ENCODE measurements at places on chromosomes 16 and 17.

- no peak for DNase-seq
Observed at GRCh38 chr16:30414159-30414558, 6.8 kb downstream of the ZNF771 start.

- no peak for DNase-seq
Observed at GRCh38 chr17:18361837-18362697, 1.3 kb downstream of the SHMT1 start.

GRCh38 chr17:1078831-1079561, 82.1 kb downstream of the TIMM22 start:
- DNase-seq, result no peak

GRCh38 chr17:410543-411401, 58.2 kb upstream of the RPH3AL start:
- DNase-seq, result no peak

- DNase-seq, result no peak
Observed at GRCh38 chr17:68320311-68320865, 29.1 kb downstream of the ARSG start.

DNA sequence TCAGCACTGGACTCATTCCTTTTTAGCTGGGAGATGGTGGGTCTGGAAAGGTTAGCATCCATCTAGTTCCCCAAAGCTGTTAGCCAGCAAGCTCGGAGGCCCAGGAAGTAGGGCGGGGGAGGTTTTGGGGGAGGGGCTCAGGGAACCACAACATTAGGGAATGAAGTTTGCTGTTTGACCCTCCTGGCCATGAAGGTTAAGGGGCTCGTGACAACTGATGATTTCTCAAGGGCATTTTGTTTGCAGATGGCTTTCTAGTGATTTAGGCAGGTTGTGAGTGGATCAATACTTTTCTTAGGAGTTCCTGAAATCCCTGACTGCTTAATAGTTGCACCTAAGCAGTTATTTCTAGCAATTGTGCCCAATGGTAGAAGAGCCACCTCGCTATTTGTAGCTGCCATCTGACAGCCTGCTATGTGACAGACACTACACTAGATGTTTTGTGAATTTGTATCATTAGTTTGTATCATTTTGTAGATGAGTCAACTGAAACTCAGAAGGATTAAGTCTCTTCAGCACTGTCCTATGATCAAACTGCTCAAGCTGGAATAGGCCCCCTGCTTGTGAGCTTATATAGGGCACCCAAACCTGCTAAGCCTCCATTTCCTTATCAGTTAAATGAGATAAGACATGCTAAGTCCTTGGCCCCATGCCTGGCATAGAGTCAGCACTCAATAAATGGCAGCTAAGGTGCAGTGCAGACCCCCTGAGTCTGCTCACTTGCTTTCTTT, 146.4 kb downstream of the IRX3 start:
- DNase-seq, result peak; percentile 63

DNA sequence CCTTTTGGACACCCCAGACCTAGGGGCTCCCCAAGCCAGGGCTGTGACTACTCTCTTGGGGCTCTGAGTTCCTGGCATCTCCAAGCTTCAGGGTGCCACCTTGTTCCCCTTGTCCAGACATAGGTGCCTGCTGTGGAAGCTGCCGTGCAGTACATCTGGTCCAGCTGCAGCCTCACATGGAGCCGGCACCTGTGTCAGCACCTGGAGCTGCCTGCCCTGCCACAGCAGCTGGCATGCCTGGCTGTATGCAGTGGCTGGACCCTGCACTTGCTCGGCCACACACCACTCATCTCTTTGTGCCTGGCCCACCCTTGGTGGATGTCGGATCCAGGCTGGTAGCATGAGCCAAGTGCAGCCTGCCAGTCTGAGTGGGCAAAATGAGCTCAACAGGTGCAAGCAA, 775.8 kb downstream of the CDH11 start:
- no peak for DNase-seq

DNA sequence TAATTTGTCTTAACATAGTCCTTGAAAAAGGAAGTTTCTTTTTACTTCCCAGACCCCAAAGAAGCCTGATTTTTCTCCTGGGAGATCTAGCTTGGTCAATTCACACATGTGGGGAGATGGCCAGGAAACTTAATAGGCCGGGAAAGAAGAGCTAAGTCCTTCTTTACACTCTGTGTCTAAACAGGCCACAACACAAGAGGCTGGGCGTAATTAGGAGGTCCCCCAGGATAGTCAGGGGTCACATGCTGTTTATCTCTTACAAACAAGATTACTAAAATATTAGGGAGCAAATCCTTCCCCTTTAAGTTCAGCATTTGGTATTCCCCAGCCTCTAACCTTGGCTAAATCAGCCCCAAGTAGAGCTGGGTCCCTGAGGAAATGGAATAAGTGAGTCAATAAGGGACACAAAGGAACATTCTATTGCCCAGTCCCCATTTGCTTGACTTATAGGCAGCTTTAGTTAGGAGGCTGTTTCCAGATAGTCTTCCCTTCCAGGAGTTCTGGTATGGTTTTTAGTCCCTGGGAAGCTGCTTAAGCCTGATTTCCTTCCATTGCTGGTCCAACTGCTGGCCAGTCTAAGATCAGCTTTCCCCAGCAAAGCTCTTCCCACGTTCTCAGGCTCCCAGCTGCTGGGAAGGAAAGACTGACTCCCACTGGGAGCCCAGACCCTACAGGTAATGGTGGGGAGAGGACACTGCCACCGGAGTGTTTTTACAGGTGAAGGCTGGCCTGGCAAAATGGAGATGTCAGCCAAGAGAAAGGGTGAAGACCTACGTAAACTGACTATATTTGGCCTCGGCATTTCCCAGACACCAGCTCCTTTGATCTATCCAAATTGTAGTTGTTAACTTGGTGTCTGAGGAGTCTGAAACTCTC, 14.1 kb upstream of the HOXB9 start:
- no peak for DNase-seq

DNA sequence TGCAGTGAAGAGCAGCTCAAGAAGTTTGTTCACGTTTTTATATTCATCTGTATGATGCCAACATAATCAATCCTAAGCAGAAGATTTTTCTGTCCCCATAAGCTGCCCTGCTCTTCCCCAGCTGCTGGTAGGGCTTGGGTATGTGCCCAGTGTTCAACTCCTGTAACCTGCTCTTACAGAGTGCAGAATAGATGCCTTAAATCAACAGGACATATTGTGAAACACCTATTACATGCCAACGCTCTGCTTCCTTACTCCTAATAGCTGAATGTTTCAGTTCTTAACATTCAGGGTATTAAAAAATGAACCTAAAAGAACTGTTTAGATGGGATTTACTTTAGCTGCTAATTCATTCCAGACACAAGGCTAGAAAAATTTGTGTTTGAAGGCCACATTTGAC, 190.9 kb downstream of the HS3ST3A1 start:
- no peak for DNase-seq

- DNase-seq, result no peak
Observed at GRCh38 chr17:48510761-48511604, 19.8 kb downstream of the HOXB1 start.

DNA sequence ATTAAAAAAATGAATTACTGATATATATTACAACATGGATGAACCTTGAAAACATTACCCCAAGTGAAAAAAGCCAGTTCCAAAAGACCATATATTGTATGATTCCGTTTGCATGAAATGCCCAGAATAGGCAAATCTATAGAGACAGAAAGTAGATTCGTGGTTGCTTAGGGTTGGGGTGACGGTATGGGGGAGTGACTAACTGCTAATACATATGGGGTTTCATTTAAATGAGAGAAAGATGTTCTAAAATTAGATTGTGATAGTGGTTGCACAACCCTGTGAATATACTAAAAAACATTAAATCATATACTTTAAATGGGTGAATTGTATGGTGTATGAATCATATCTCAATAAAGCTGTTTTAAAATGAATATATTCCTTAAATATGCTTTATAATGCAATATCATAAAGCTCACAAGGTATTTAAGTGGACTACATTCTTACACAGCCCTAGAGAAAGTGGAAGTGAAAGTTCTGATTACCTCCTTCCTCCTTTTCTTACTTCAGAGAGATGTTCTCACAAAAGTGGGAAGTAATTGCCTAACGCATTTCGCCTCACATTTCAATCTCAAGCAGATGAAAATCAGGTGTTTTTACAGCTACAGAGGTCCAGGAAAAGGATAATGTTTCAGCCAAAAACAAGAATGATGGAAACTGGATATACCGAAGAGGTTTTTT, 142.7 kb upstream of the GNAO1 start:
- DNase-seq, result no peak

- DNase-seq, result no peak
Observed at GRCh38 chr17:33686171-33686570, 393.1 kb upstream of the ASIC2 start.

GRCh38 chr16:56116577-56116964, 74.7 kb upstream of the GNAO1 start:
- DNase-seq, result no peak

- no peak for DNase-seq
Observed at GRCh38 chr17:67279115-67279514, 34.1 kb upstream of the HELZ start.

GRCh38 chr17:62965686-62966425, at the start of gene TANC2:
TSS of gene TANC2 (plus strand) at chr17:62966235. CDS start at chr17:63009560, 43,325 bp downstream.
- DNase-seq, result peak; percentile 76

- DNase-seq, result no peak
Observed at GRCh38 chr17:59415397-59415796, 83.9 kb downstream of the YPEL2 start.

DNA sequence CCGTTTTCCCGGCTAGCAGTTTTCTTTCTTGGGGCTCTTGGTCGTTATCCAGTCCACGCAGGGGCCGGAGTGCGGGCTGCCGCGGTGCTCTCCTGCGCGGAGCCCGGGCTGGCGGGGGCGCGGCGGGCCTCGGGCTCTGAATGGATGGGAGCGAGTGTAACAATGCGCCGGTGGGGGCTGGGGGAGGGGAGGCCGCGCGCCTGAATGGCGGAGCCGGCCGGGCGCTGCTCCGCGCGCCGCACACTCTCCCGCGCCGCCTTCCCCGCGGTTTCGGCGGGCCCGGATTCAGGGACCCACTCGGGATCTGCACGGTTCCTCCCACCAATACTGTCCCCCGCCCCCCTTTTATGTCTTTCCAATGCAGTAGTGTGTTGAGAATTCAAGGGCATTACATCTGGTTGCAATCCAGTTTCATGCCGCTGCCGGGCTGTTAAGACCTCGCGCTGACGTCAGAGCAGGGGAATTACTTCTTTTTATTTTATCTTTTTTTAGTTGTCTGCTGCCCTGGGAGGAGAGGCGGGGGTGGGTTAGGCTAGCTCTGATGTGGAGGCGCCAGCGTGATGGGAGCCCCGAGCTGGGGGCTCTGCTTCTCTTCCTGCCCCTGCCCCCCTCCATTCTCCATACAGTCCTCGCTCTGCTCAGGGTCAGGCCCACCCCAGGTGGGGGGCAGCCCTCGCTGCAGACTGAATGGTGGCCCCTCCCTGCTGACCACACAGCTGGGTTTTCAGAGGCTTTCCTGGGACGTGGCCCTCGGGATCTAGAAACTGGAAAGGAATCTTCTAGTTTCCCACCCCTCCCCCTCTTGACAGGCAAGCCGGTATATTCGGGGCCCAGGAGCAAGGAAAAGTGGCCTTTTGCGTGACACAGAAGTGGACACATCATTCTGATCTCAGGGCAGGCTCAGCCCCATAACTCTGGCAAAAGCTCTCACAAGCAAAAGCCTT, 1.8 kb downstream of the RAI1 start:
- DNase-seq, result peak; percentile 83

DNA sequence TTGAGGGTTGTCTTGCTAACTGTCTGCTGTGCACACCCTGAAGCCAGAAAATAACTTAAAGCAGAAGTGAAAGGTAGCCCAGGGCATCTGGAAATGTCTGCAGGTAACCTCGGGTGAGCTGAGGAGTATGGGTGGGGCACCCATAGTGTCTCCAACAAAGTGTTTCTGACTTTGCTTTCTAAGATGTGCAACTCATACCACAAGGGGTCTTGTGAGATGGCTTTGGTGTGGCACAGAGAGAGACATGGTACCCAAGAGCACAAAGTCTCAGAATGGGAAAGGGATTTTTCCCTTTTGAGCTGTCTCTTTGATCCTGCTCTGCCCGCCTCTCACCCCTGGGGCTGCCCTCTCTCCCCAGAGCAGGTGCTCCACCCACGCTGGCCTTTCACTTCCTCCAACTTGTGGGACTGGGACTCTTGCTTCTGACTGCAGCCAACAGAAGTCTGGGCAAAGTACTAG, 6.9 kb downstream of the CHD9 start:
- no peak for DNase-seq

GRCh38 chr17:73389411-73389810, 77.6 kb upstream of the CDC42EP4 start:
- DNase-seq, result no peak

- DNase-seq, result no peak
Observed at GRCh38 chr16:15694499-15694898, 44.5 kb downstream of the NDE1 start.

DNA sequence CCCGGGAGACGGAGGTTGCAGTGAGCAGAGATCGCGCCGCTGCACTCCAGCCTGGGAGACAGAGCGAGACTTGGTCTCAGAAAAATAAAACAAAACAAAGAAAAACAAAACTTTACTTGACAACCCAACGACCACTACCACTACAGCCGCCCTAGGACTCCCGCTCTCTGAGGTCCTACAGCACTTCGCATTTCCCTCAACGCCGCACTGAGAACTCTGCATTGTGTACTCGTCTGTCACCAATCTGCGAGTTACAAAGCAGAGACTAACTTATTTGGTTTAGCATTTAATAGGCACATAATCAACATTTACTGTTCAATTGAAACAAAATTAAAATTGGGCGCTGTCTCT, 479 bp upstream of the ZNF207 start:
- no peak for DNase-seq

GRCh38 chr16:86516623-86517003, 6.3 kb downstream of the FOXF1 start:
- DNase-seq, result no peak

- DNase-seq, result no peak
Observed at GRCh38 chr17:66006654-66007053, 185.3 kb downstream of the CEP112 start.

DNA sequence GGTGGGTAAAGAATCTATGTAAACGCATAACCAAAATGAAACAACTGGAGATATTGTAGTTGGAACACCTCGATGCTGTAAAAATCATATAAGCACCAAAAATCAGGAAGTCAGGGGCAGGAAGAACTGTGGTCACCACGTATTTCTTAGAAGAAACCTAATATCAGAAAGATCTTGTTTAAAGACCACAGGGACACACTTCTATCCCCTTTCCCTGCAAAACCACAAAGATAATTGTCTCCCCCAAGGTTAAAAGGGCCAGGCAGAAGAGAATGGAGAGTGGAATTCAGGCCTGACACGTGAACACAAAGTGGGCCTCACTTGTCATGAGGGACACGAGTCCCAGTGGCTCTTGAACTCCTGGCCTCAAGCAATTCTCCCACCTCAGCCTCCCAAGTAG, 68.1 kb downstream of the GSG1L start:
- no peak for DNase-seq

GRCh38 chr17:69268543-69269014, 40.0 kb upstream of the ABCA10 start:
- DNase-seq, result no peak

All from brain microvascular endothelial cell (primary cell).